Activated CD8-positive, alpha-beta memory T cell treated with anti-CD3 and anti-CD28 coated beads for 1 hour (primary cell): ENCODE measurements at places on chromosomes 11 and 22.

DNA sequence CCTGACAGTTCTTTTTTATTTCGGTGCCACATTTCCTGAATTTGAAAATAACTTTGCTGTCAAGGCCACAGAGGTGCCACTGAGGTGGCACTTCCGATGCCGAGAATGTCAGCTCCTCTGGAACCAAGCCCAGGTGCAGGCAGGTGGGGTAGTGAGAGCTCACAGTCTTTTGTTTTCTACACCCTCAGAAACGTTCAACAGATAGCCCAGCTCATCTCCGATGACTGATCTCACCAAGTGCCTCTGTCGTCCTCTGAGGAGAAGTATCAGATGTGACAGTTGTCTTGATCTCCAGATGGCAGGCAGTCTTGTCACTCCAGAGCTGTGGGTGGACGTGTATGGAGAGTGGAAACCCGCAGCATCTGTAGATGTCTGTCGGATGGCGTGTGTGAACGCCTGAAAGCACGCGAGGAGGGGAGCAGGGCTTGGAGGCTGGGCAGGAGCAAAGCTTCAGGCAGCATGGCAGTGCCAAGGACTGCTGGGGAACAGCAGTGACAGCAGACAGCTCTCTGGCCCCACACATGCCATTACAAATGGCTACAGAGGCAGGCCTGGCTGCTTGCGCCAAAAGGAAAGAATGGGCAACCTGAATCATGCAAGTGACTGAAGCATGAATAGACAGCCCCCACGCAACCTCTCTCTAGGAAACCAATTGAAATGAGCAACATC lies 877.0 kb downstream of the OPCML start:
- DNase-seq, result no peak

GRCh38 chr22:33922349-33922681 lies 2.0 kb upstream of the LARGE1 start:
- DNase-seq, result no peak

- no peak for DNase-seq
Observed at GRCh38 chr11:86917589-86917988, 37.6 kb downstream of the FZD4 start.

DNA sequence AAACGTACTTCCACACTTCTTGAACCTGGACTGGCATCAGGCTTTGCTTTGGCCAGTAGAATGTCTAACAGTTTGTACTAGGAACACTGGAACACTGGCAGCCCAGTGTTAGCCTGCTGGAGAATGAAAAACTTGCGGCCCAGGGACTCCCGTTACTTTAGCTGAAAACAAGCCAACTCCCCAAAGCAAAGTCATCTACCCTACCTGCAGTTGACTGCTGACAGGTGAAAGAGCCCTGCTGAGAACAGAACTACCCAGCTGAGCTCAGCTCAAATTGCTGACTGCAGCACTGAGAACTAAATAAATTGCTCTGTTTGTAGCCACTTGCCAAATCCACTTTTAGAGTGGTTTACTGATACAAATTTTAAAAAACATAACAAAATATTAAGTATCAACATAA lies 342.5 kb downstream of the LRRC4C start:
- no peak for DNase-seq

GRCh38 chr11:68349461-68350249 lies 37.3 kb downstream of the LRP5 start:
- DNase-seq, result no peak

DNA sequence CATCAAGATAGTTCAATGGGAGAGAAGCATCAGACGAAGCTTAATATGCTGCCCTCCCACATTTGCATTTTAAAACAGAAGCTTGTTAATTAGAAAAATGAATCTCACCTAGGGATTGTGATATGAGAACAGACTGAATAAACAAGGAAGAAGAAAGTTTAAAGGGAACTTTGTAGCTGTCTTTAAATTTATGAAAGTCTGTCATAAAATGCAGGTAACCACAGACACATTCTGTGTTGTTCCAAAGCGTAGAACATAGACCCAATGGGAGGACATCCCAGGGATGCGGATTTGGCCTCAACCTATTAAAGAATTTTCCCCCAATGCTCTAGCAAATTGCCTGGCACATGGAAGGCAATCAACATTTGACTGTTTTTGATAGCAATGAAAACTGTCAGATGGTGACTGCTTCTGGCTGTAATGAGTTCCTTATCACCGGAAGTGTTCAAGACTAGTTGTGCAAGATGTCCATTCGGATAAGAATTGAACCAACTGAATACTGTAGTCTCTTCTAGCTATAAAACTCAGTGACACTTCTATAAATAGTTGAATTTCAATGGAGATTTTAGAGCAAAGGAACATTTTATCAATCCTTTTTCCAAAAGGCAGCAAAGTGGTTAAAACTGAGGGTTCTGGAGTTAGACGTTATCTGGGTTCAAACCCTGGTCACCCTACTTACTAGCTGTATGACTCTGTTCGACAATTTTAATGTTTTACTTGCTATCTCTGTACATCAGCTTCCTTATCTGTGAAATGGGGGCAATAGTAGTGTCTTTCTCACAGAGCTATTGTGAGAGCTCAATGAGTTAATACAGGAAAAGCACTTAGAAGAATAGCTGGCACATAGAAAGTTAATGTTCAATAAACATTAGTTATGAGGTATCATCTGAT lies 64.9 kb downstream of the LIF start:
- no peak for DNase-seq

DNA sequence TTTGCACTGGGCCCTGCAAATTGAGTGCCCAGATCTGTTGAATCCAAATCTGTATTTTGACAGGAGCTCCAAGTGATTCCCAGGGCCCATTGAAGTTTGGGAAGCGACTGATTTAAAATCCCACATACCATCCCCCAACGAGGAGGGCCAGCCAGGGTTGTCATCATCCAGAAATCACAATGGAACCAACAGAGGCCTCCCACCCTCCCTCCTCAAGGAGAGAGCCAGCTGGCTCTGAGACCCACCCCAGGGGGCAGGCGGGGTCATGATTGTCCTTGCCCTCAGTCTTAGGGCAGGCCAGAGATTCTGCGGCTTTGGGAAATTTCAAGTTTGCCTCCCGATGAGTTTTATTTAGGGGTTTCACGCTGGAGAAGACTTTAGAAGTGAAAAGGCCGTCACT lies 358.2 kb downstream of the MN1 start:
- no peak for DNase-seq

DNA sequence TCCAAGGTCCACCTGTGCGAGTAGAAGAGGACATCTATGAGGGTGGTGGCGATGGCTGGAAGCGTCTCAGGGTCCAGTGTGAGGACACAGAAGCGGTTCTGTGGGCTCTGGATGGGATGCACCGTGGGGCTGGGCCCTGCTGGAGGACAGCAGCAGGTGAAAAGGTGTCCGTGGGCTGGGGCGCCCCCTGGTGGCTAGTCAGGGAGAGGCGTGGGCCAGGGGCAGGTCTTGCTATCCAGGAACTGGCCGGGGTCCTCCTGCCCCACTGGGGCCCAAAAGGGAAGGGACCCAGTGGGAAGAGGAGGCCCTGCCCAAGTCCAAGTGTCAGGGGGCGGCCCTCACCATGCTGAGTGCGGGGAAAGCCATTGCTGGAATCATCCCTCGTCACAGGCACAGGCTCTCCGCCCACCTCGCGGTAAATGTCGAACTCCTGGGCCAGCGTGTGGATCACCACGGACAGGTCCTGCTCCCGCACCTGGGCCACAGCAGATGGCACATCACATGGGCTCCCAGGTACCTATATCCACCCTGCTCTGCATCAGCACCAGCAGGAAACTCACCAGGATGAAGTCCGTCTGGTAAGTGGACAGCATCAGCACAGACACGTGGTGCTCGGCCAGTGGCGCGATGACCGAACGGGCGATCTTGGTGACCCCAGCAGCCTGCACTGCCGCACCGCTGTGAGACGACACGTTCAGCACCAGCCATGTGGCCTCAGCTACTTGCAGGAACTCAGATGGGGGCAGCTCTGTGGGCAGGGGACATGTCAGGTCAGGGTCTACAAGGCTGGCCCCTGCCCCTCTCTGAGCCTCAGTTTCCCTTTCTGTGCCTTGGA lies 2.3 kb downstream of the CASTOR1 start:
- peak; percentile 72 for DNase-seq

- no peak for DNase-seq
Observed at GRCh38 chr11:68343761-68344256, 31.4 kb downstream of the LRP5 start.

- no peak for DNase-seq
Observed at GRCh38 chr22:50737728-50738648, at the start of gene ACR. Gene ACR (plus strand): TSS chr22:50738204. CDS start chr22:50738236, 32 bp downstream.

GRCh38 chr22:19287889-19288288 lies 3.6 kb downstream of the CLTCL1 start:
- no peak for DNase-seq

- DNase-seq, result no peak
Observed at GRCh38 chr11:71091506-71092265, 160.7 kb downstream of the SHANK2 start.

DNA sequence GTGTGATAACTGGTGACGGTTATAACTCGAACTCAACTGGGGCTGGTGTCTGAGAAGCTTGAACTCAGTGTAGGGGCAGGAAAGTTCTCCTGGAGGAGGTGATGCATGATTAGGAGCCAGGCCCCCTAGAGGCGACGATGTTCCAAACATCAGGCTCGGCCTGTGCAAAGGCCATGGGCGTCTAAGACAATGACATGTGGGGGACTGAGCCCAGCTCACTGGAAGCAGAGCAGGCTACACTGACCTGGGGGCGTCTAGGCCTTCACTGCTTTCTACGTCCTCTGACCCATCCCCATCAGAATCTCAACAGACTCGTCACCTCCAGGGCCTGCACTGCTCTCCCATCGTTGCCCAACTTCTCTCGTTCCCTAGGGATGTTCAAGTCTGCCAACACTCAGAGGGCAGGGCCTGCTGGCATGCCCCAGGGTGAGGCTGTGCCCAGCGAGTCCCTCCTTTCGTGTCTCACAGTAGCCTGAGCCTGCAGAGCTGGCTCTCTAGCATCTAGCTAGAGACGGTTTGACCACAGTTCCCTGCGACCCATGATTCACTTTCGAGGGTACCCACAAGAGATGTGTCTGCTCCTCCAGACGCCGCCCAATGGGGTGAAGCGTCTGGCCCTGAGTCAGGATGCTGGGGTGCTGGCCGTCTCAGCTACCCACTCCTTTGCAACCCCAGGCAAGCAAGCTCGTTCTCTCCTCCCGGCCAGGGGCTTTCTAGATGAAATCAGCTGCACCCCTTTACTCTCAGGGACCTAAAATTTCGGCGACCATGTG lies 1.1 kb upstream of the ATG16L2 start:
- DNase-seq, result peak; percentile 40

DNA sequence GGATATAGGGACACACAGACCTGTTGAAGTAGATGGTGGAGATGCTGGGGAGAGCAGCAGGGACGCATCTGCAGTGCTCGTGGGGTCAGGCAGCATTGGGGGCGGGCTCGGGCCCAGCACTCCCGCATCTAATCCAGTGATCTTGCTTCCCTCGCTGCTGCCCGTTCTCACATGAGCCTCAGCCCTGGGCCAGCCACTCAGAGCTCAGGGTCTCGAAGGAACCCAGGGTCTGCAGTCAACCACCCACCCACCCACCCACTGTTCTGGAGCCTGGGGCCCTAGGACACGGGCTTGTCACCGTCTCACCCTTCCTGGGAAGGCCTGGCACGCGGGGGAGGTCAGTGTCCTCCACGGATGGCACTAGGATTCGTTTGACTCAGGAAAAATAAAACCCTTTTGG lies 406.0 kb downstream of the TBC1D22A start:
- no peak for DNase-seq

- no peak for DNase-seq
Observed at GRCh38 chr11:36388951-36389350, 92.9 kb downstream of the PRR5L start.

- peak; percentile 90 for DNase-seq
Observed at GRCh38 chr11:65888163-65888814, at the start of gene FIBP. Gene FIBP (minus strand): TSS chr11:65888471. CDS start chr11:65888418, 53 bp downstream.

DNA sequence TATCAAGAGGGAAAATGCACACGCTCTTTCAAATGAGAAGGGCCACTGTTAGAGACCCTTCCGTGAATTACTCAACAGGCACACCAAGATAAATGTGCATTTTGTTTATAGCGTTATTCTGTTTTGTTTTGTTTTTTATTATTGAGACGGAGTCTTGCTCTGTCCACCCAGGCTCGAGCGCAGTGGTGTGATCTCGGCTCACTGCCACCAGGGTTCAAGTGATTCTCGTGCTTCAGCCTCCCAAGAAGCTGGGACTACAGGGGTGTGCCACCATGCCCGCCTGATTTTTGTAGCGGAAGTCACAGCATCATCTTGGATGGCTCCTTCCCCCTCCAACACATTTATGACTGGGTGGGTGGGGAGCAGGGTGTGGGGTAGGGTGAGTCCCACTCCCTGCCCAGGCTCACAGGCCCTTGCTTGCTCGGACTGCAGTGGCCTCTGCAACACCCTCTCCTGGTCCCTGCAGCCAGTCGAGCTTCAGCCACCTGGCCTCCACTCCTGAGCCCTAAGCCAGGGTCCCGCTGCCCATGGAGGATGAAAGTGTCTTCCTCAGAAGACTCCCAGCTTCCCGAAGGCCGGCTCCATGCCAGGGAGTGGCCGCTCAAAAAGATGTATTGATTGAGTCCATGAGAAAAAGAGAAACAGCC lies 68.0 kb downstream of the RTL6 start:
- no peak for DNase-seq

DNA sequence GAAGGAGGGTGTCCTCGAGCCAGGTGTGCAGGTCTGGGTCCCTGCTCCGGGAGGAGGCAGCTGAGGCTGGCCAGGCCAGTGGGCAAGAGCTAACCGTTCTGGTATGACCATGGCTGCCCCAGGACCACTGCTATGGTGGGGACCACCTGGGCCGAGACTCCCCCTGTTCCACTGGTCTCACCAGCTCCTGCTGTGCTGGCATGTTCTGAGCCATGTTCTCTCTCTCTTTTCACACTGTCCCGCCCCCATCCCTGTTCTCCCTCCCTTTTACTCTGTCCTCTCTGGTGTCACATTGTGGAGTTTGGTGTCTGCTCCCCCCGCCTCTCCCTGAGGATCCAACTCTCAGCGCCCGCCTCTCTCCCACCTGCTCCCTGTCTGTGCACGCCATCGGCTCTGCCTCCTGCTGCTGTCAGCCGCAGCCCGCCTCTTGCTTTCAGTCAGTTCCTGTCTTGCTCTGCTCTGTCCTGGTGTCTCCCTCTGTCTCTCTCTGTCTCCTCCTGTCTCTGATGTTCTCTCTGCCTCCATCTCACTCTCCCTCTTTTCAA lies 66.4 kb downstream of the LRRC32 start:
- no peak for DNase-seq

- DNase-seq, result no peak
Observed at GRCh38 chr11:34748036-34748435, 127.1 kb downstream of the EHF start.

GRCh38 chr11:1565173-1565903 lies 6.7 kb downstream of the DUSP8 start:
- no peak for DNase-seq
